ENCODE measurements at places on chromosomes 1 and 21.

DNA sequence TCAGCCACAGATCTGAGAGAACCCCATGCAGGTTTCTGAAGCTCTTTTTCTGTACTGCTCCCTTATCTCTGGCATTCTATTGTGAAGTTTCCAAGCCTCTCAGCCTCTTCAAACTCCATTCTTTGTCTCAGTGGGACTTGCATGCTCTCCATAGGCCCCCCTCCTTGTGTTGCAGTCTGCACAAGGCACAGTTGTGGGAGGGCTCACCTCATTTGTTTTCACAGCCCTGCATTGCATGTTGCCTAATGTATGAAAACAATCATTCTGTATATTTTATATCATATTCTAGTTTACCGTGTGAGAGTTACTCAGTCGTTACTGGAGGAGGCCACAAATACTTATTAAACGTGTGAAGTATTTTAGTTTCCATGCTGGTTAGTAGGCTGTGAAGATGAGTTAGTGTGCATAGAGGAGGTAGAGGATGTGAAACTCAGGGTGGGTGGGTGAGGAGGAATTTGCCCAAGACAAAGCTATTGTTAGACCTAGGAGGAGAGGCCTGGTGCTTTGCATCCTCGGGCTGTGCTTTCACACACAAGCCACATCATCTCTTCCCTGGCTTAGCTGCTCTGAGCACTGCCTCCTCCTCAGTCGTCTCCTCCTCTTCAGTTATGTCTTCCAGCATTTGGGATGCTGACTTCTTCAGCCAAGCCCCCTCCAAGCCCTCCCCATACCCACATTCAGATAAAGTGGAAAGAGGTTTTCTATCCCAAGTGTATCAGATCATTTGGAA is 7.8 kb upstream of the CHI3L2 start:
- DNase-seq, result no peak

- no peak for DNase-seq
Observed at GRCh38 chr1:81836007-81836626, 35.4 kb downstream of the ADGRL2 start.

DNA sequence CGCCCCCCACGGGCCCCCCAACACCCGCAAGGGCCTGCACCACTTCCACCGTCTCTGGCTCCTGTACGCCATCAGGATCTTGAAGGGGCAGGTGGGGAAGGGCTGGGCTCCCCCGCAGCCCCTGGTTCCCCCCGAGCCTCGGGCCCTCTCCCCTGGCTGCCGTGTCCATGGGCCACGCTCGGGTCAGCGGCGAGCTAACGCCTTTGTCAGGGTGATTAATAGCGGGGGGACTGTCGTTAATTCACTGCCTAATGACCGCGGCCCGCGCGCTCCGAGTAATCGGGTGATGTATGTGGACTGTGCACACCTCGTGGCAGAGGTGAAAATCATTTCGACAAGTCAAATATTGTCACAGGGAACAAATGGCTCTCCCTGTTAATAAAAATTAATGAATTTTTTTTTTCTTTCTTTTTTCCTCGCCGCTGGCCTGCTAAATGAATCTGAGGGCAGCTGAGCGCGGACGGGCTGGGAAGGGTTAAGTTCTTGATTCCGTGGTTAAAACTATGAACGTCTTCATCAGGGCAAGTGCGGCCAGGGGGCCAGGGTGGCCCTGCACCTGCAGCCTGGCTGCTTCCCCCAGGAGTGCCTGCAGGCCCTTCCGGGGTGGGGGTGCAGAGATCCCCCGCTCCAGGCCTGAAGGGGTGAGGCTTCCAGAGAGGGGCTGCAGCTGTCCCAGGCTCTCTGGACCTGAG is 100.8 kb downstream of the PRDM16 start:
- DNase-seq, result no peak

- DNase-seq, result no peak
Observed at GRCh38 chr21:28776251-28776650, 216.4 kb downstream of the LTN1 start.

- DNase-seq, result no peak
Observed at GRCh38 chr1:226642421-226642820, 93.9 kb downstream of the STUM start.

DNA sequence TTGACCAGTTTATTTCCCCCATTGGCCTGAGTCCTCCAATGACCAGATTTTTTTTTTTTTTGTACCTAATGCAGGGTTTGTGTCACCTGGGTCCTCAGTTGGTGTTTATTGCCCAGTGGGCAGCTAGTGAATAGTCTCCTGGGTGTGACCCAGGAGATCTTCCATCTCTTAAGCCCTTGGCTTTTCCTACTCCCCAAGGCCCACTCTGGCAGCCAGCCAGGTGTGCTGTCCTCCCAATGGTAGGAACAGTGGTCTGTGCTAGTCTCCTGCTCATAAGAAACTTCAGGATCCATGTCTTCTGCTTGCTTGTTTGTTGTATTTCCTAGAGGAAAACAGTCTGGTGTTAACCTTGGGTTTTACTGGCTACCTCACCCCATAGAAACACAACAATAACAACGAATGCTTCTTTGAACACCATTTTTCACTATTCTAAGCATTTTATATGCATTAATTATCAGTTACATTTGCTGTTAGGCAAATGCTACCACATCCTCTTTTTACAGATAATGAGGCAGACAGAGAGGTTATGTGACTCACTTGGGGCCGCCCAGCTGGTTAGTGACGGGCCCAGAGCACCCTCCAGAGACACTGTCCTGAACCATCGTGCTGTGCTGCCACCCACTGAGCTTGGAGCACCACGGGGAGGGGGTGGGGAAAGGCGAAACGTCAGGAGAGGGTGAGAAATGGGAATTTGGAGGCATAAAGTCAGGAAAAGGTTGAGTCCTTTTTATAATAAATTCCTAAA is 107.5 kb downstream of the HIVEP3 start:
- no peak for DNase-seq

DNA sequence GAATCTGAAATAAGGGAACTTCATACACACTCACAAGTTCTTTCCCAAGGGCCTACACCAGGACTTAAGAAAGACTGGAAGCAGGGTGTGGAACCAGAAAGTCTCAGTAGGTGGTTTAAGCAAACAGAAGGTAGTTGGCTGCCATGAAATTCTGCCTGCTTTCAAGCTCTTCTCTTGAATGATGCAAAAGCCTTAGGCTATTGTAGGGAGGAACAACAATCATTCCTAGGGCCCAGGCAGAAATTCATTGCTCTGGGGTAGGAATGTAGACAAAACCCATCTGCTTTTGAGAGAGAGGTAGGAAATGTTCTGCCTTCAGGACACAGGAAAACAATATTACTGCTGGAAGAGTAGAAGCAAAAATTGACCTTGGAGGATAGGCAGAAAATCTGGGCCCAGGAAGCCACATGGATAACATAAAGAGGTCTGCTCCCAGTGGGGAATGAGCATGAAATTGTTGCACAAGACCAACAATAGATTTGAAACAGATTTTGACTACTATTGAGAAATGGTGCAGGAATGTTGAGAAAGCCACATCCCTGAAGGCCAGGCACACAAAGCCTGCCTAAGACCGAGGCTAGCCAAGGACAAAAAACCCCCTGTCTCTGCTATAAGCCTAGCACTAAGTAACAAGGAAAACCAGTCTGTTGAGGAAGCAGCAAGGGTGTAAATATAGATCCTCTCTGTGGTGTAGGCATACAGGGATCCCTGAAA is 22.7 kb upstream of the SFT2D2 start:
- DNase-seq, result no peak

GRCh38 chr21:44496564-44497550 is 41.5 kb downstream of the LRRC3 start:
- DNase-seq, result no peak

DNA sequence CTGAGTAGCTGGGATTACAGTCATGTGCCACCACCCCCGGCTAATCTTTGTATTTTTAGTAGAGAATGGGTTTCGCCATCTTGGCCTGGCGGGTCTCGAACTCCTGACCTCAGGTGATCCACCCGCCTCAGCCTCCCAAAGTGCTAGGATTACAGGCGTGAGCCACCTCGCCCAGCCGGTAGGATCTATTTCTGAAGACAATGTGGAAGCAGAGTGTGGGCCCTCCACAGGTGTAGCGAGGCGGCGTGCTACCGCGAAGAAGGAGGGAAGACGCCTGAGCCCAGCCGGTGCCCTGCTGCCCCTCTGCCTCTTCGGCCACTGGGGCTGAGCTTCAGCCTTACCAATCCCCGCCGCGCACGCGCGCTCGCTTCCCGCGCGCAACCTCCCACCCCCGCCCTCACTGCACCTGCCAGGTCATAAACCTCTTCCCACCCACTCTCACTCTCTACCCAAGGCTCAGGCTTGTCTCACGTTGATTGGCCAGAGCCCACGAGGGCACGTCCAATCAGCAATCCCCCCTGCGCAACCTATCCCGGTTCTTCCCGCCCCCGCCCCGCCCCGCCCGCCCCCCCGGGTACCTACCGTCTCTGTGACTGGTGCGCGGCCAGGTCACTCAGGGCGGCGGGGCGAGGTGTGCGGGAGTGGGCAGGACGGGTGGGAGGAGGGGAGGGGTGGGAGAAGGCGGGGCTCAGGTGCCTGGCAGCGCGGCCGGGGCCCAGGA is 409 bp upstream of the HOOK1 start:
- peak; percentile 96 for DNase-seq

- no peak for DNase-seq
Observed at GRCh38 chr1:62013264-62013663, 181.4 kb upstream of the L1TD1 start.

DNA sequence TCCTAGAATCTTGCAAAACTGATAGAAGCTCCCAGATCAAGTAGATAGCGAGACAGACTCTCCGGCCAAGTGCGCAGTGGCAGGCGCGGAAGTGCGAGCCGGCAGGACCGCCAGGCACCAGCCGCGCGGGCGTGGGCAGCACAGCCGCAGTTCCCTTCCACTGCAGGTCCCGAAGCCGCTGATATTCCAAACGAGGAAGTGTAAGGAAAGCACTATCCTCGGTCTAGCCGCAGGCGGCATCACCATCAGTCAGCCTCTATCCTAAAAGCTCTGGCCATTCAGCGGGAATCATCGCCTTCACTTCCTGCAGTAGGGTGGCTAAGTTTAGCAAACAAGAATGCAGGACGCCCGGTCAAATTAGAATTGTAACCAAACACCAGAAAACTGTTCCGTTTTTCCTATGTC is 710 bp downstream of the GLRX2 start:
- peak; percentile 62 for DNase-seq

DNA sequence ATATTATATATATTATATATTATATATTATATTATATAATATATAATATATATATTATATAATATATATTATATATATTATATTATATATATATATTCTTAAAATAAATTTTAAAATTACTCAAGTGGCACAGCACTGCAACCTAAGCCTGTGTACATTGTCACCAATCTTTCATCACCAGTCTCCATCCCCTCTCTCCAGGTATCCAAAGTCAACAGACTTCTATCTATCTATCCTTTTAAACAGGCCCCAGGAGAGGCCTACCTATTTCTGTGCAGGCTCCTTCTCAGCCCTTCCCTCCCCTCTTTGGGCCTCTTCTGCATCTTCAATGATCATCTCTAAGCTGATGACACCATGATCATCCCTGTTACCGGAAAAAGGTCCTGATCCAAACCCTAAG is 111.7 kb downstream of the RHOU start:
- DNase-seq, result no peak

GRCh38 chr21:35510957-35511695 is 462.0 kb upstream of the RUNX1 start:
- DNase-seq, result no peak

DNA sequence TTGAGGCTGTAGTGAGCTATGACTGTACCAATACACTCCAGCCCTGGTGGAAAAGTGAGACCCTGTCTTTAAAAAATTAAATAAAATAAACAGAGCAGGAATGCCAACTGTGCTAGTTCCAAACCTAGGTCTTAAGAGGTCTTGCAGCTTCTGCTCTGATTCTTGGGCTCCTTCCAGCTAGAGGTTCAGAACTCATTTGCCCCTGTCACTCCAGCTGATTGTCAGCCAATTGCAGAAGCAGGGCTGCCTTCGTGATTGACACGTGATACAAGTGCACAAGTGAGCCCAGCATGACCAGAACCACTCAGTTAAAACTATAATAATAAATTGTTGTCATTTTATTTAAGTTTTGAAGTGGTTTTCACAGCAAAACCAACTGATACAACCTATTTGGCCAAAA is 298.4 kb downstream of the USP25 start:
- DNase-seq, result no peak

DNA sequence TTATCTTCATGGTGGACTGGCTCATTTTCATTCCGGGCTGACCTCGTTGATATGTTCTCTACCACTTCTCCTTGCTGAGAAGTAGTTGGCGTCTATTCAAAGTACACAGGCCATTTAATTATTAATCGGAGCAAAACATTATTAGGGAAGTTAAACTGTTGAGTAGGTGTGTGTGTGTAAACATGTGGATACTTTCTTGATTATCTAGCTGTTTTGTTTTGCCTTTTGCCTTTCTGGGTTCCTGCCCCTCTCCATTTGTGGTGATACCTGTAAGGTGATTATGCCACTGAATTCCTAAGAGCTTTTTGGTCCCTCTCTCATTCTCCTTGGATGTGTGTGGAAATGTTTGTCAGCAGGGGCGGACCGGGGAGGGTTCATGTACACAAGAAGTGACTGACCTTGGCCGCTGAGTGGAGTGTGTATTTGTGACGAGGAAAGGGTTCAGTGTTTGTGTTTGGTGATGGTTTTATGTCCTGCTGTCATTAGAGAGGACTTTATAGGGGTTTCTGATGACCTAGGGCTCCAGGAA is 56.6 kb upstream of the PPP2R5A start:
- no peak for DNase-seq

GRCh38 chr1:86105533-86105866 is 51.1 kb downstream of the COL24A1 start:
- no peak for DNase-seq

All from WERI-Rb-1 (cell line).